ENCODE measurements at places on chromosomes 5 and 9.

DNA sequence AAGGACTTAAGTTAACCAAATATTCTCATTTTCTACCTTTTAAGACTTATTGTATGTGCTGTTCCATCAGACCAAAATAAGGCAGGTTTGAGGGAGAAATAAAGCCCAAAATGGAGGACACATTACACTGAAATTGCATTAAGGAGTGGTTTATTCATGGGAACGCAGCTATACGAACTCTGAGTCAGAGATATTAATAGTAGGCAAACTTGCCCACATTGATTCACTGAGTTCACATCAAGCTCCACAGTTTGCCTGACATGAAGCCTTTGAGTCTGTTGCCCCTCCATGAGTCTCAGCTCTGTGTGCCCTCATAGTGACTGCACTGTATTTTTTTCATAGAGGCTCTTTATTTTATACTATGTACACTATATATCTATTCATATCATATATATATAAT lies 135.0 kb upstream of the SNX2 start:
- H3K4me3 ChIP-seq: no peak overlapping the region
- no peak for DNase-seq
- H3K27ac ChIP-seq: no peak overlapping the region

- no peak for DNase-seq
- H3K27ac ChIP-seq: no peak overlapping the region
- H3K4me3 ChIP-seq: no peak overlapping the region
- no peaks in the 10 kb centered on the region for H3K36me3 ChIP-seq
- no peaks in the 10 kb centered on the region for H3K27me3 ChIP-seq
Observed at GRCh38 chr5:132971483-132972435, 8.3 kb upstream of the AFF4 start.

GRCh38 chr5:77065256-77065655 lies 21.8 kb downstream of the ZBED3 start:
- H3K27me3 ChIP-seq: no peaks in the 10 kb centered on the region
- H3K27ac ChIP-seq: no peak overlapping the region
- peaks cover 18% of the 10 kb centered on the region for H3K4me1 ChIP-seq
- peaks cover 49% of the 10 kb centered on the region for H3K36me3 ChIP-seq
- DNase-seq: no peak

DNA sequence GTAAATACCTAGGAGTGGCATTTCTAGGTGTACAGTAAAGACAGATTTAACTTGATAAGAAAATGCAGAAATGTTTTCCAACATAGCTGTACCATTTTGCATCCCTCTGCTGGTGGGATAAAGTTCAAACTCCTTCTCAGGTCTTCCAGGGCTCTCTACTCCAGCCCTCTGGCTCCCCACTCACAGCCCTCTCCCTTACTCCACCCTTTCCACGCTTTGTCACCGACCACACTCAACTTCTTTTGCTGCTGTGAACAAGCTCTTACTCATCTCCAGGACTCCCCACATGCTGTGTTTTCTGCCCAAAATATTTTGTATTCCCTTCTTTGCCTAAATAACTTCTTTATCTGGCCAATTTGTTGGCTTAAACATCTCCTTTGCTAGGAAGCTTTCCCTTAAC lies 90.6 kb upstream of the OSMR start:
- H3K4me3 ChIP-seq: no peak overlapping the region
- H3K36me3 ChIP-seq: no peaks in the 10 kb centered on the region
- DNase-seq: no peak
- no peaks in the 10 kb centered on the region for H3K4me1 ChIP-seq
- no peak overlapping the region for H3K27ac ChIP-seq

DNA sequence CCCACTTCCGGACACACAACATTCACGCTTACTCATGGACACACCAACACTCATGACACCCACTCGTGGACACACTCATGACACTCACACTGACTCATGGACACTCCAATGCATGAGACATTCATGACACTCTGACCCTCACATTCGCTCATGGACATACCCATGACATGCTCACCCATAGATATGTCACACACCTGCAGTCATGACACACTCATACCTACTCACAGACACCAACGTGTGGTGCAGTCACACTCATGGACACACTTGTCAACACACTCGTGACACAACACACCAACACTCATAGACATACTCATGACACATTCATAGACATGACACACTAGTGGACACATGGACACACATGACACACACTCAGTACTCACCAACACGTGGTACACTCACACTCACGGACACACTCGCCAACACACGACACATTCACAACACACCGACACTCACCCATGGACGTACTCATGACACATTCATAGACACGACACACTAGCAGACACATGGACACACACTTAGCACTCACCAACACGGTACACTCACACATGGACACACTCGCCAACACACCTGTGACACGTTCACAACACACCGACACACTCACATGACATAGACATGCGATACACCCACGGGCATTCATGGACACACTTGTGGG lies 73.4 kb downstream of the PHF2 start:
- H3K27me3 ChIP-seq: no peaks in the 10 kb centered on the region
- peaks cover 27% of the 10 kb centered on the region for H3K36me3 ChIP-seq
- H3K4me3 ChIP-seq: no peak overlapping the region
- H3K4me1 ChIP-seq: no peaks in the 10 kb centered on the region
- no peak overlapping the region for H3K27ac ChIP-seq
- no peak for DNase-seq

- no peaks in the 10 kb centered on the region for H3K4me1 ChIP-seq
- peaks cover 3% of the 10 kb centered on the region for H3K36me3 ChIP-seq
- no peak overlapping the region for H3K4me3 ChIP-seq
- no peaks in the 10 kb centered on the region for H3K27me3 ChIP-seq
- H3K27ac ChIP-seq: no peak overlapping the region
- DNase-seq: no peak
Observed at GRCh38 chr9:26562338-26562737, 330.3 kb downstream of the CAAP1 start.

DNA sequence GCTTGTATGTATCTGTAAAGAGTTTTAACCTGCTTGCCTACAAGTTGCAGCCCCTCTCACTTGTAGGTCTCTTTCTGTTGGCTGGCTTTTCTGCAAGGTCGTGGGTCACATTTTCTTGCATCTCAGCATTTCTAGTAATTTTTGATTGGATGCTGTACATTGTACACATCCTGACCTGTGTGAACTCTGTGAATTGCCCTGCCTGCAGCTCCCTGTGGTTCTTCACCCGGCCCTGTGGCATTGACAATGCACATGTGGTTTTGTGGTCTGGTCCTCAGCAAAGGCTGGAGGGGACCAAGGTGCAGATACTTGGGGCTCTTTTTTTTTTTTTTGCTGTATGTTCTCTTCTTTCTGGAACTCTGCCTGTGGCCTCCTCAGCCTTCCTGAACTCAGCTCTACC lies 53.6 kb downstream of the WNK2 start:
- DNase-seq: no peak
- H3K27me3 ChIP-seq: peaks cover 9% of the 10 kb centered on the region
